NCI-H2081 (cell line): ENCODE measurements at places on chromosomes 5 and 9.

DNA sequence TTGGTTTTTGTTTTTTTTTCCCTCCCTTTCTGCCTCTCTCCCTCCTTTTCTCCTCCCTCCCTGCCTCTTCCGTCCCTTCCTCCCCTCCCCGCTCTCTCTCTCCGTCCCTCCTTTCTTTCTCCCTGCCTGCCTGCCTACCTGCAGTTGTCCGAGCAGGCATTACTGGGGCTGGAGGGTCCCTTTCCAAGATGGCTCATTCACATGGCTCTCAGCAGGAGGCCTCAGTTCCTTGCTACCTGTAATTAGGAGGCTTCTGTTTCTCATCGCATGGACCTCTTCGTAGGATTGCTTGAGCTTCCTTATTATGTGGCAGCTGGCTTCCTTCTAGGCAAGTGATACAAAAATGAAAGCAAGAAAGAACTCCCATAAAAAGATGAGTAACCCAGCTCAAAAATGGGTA lies 8.0 kb downstream of the RGS3 start:
- no peak for DNase-seq

- DNase-seq: no peak
Measured at GRCh38 chr9:134215699-134216448, 51.5 kb upstream of the RNU6ATAC start.

DNA sequence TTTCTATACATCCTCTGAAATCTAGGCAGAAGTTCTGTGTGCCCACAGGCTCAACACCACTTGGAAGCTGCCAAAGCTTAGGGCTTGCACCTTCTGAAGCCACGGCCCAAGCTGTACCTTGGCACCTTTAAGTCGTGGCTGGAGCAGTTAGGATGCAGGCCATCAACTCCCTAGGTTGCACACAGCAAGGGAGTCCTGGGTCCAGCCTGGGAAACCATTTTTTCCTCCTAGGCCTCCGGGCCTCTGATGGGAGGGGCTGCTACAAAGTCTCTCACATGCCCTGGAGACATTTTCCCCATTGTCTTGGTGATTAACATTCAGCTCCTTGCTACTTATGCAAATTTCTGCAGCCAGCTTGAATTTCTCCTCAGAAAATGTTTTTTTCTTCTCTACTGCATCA lies 15.5 kb upstream of the PLK2 start:
- DNase-seq: no peak

DNA sequence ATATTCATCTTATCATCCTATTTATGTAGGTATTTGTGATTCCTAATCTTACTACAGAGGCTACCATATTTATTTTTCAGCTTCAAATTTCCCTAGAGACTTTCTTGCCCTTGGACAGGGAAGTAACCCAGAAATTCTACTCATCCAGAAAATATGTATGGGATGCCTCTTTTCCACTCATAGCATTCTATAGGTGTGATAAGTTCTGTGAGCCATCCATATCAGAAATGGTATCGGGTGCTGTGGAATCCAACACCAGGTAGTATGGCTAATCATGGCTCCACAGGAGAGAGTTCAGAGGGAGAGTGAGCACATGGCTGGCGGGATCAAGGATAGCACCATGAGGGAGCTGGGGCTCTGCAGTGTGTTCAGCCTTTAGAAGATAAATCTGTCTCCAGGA lies 349.3 kb upstream of the ACTBL2 start:
- no peak for DNase-seq

GRCh38 chr9:2785060-2785950 lies 58.6 kb downstream of the PUM3 start:
- DNase-seq: no peak

DNA sequence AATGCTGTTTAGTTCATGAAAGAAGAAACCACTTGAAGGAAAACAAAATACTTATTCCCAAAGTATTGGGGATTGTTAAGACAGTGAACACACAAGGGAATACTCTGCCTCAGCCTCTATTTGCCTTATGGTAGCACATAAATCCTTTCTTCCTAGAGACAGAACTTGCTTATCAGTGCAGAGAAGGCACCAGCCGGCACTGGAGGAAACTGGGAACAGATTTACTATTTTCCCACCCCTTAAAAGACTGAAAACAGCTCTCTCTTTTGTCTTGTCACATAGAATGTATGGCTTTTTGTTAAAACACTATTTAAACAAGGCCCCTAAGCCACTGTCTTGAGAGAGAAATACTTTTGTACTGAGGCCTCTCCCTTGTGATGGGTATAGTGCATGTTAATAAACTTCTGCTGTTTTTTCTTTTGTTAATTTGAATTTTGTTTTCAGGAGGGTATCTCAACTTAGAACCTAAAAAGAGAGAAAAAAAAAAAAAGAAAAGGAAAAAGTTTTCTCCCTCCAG lies 40.7 kb upstream of the EDIL3 start:
- no peak for DNase-seq

GRCh38 chr5:65072850-65073249 lies 304.1 kb downstream of the CWC27 start:
- DNase-seq: peak; percentile 0

DNA sequence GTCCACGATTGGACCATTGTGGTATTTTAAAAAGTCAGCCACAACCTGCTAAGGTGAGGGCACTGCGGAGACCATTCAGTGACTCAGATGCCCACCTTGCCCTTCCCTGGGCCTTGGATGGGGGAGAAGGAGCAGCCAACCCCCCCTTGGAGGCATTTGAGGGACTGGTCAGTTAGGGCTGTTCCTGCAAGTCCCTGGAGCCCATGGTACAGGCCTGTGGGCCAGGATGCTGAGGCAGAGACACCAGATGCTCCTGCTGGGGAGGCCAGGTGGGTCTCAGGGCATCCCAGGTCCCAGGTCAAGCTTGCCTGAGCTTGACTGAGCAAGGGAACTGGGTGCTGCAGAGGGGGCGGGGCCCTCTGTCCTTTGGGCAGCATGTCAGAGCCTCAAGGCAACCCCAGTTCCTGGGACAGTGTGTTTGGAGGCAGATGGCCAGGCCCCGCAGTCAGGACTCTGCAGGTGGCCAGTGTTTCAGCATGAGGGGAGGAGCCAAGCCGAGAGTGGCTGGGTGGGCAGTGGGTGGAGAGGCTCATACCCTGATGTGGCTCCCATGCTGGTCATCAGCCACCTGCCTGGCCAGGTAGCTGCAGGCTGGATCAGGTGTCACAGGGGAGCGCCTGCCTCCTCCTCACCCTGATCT lies 27.5 kb downstream of the SLC6A3 start:
- DNase-seq: no peak

- DNase-seq: no peak
Measured at GRCh38 chr5:175840050-175840841, 31.1 kb upstream of the CPLX2 start.

DNA sequence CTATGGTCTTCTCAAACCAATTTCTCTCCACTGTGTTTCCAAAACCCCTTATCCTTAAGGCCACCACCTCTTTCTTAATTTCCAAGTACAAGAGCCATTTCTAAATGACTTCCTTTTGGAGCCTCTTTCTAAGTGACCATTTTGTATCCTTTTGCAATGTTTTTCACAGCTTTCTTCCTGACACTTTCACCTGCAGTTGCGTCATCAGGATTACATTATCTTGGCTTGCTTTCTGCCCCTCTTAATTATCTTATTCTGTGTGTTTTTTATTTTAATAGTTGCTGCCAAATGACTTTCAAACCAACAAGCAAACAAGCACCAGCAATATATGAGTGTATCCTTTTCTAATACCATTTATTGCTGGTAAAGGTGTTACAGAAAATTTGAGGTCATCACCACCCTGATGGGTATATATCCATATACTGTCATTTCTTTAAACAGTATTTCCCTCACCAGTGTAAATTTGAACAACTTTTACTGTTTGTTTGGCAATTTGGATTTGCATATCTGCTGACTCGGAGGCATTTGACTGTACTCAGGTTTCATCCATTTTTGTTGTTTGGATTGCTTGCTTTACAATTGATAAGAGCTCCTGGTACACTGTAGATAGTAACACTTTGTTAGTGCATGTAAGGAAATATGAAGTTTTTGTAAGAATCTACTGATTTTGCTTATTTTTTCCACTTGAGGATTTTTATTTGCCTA lies 5.4 kb upstream of the ANXA1 start:
- peak; percentile 64 for DNase-seq

DNA sequence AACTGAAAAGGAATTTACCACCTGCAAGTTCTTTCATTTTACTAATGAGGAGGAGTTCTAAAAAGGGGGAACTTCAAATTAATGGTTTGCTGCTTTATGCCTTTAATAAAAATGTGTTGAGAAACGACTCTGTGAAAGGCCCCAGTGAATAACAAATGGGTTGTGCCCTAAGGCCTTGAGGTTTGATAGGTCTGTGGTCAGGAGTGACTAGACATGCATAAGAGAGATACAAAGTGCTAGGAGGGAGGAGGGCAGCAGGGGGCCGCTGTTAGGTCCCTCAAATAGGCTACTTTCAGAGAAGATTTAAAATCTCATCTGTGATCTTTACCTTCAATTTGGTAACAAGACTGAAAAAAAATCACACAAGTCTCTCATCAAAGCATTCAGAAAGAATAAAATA lies 58.3 kb downstream of the FAM81B start:
- no peak for DNase-seq

- DNase-seq: no peak
Measured at GRCh38 chr9:111720174-111720573, 58.8 kb downstream of the GNG10 start.
